ENCODE measurements at places on chromosomes 7 and 10.

DNA sequence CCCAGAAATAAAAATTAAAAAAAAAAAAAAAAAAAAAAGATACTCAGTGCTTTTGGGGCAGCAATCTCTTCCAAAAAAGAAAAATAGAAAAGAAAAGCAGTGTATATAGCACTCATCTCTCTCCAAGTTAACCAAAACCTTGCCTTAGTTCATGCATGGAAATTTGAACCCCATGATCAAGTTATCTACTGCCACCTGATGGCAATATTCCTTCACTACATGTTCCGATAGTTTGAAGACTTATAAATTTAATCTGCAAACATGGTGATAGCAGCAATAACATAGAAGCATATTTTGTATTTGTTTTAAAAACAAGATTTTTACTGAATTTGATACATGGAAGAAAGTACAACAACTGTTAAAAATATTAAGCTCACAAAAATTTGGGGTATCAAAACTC lies 48.6 kb upstream of the SLIT1 start:
- DNase-seq = no peak

DNA sequence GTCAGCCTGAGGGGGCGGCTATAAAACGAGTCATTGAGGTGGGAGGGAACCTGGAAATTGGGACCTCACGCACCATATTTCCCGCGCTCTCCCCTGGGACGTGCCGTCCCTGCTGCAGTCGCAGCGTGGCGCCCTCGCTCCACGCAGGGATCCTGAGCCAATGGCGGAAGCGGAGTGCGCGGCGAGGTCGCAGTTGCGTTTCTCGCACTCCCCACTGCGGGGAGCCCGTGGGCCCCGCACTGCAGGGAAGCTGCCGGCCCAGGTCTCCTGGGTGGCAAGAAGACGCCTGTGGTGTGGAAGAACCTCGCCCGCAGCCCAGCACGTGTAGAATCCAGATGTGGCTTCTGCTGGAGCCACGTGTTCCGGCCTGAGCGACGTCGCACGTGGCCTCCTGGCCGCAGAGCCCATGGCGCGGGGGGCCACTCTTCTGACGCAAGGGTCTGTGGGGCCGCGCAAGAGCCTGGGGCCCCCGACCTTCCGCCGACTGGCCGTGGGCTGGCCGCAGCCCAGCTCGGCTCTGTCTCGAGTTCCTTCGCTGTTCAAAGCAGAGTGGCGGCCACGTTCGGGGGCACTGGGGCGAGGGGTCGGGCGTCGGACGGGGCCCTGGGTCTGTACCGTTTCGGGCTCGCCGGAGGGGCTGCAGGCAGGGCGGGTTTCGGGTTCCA lies 26.4 kb downstream of the HIF1AN start:
- DNase-seq = peak; percentile 62

- DNase-seq = no peak
Measured at GRCh38 chr10:77873536-77874380, 52.8 kb downstream of the DLG5 start.

GRCh38 chr7:20240080-20240926 lies 23.1 kb upstream of the MACC1 start:
- no peak for DNase-seq
